ENCODE measurements at places on chromosomes 1 and 21. TPM values are rescaled to one million over a fixed set of nuclear protein-coding genes. Genes with fewer than 3 reads are reported as not detected.

GRCh38 chr1:233105225-233105624 lies 154.8 kb downstream of the NTPCR start:
- H3K36me3 ChIP-seq = peaks cover 29% of the 10 kb centered on the region
- no peak overlapping the region for H3K27ac ChIP-seq
- H3K27me3 ChIP-seq = no peaks in the 10 kb centered on the region
- no peak for DNase-seq

The USP24 gene
- total RNA-seq = 37.5 TPM

DNA sequence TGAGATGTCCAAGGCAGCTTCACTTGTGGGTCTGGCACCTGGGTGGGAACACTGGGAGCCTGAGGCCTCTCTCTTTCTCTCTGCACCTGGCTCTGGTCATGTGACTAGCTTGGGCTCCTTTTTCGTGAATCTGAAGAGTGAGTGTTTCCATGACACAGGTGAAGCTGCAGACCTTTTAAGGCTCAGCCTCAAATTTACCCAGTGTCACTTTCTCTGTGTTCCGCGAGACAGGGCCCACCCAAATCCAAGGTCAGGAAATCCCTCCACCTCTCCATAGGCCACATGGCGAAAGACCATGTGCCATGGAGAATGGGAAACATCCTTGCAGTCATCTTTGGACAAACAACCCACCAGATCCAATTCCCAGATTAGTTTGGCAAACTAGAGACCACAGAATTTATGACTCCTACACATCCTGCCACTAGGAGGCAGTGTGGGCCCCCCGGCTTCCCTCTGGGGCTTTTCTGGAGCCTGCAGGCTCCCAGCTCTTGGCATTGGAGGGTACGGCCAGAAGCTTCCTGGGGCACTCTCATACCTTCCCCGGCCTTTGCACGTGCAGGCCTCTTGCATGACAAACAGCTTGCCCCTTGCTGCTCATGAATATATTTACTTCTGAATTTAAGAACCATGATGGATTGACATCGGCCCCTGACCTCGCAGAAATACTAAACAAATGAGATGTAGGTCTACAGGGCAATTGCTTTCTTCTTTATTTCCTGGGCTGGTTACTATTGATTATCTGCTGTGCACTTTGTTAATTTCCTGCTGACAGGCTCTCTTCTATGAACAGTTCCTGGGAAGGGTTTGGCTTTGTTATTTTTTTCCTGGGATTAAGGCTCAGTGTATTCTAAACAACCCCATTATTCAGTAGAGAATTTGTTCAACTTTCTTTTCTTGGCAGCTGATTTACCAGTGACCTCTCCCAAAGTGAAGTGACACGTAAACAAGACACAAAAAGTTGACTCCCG lies 180.7 kb downstream of the KAZN start:
- H3K27ac ChIP-seq = no peak overlapping the region
- no peak overlapping the region for H3K4me3 ChIP-seq
- H3K4me1 ChIP-seq = peaks cover 8% of the 10 kb centered on the region

The TLR5 gene
- 1.0 TPM for total RNA-seq

The TMEM35B gene
- total RNA-seq = 34.5 TPM

The CHI3L2 gene
- total RNA-seq = 48.2 TPM

The SAMD13 gene
- 0.23 TPM for total RNA-seq

GRCh38 chr1:235018720-235019444 lies 109.8 kb downstream of the TOMM20 start:
- H3K27me3 ChIP-seq = no peaks in the 10 kb centered on the region
- peaks cover 62% of the 10 kb centered on the region for H3K4me1 ChIP-seq
- H3K27ac ChIP-seq = no peak overlapping the region
- H3K4me3 ChIP-seq = no peak overlapping the region

The LDLRAP1 gene
- 64.4 TPM for total RNA-seq

GRCh38 chr21:32770871-32771523 lies 558 bp downstream of the PAXBP1 start:
- peak overlapping the region; percentile 96 for H3K27ac ChIP-seq
- peaks cover 57% of the 10 kb centered on the region for H3K4me1 ChIP-seq
- peak overlapping the region; percentile 98 for H3K4me3 ChIP-seq
- DNase-seq = peak; percentile 69

DNA sequence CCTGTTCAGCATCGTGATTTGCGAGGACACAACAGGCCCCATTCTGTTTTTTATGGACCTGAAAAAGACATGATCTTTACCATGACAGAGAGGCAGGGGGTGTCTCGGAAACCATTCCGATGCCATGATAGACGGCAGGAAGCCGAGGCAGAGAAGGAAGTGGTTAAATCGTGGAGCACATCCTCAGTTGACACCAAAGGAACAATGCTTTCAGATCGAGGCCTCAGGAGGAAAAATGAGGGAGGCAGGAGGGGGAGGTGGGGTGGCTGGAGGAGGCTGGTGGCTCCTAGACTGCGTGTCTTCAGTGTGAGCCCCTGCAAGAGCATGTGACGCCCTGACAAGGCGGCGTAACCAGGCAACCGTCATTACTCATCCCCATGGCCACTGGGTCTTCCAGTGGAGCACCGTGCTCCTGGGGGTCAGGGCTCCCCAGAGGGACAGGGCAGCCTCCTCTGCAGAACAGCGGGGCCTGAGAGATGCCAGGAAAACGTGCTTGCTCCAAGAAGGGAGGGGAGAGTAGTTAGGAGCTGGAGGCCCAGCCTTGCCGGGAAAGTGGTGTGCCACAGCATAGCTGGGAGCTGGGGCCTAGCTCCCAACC lies 172.8 kb upstream of the TMEM51 start:
- H3K4me1 ChIP-seq = peaks cover 9% of the 10 kb centered on the region
- H3K36me3 ChIP-seq = no peaks in the 10 kb centered on the region
- no peaks in the 10 kb centered on the region for H3K27me3 ChIP-seq
- DNase-seq = no peak
- H3K4me3 ChIP-seq = no peak overlapping the region

GRCh38 chr1:149849947-149850360 lies 49.4 kb upstream of the BOLA1 start:
- H3K4me3 ChIP-seq = peak overlapping the region; percentile 89
- H3K27me3 ChIP-seq = no peaks in the 10 kb centered on the region
- peak; percentile 31 for DNase-seq

DNA sequence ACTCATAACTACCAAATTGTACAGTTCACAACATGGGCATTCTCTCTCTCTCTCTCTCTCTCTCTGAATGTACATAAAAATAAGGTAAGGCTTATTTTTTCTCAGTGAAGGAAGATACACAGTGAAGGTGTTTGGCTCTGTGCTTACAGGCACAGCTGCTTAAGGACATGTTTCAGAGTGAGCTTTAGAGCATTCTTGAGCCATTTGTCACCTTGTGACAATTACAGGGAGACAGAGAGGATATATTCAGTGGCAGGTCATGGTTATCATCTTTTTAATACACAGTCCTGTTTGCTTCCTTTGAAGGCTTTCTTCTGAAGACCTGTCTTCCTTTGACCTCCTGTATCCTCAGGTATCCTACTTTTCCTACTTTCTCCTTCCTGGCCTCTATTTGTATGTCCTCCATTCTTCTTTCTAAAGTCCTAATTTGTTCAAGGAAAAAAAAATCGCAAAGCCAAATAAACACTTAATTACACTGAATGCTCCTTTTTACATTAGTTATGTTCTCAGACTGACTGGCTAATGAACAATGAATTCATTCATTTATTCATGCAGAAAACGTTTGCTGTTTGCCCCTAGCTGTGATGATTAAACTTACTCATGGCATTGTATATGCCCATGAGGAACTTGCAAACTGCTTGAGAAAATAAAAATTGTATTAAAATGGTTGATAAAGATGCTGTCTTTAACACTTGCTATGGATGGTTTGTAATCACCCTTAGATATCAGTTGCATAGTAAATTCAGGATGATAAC lies 33.4 kb downstream of the HSD17B7 start:
- H3K4me3 ChIP-seq = no peak overlapping the region
- peaks cover 16% of the 10 kb centered on the region for H3K4me1 ChIP-seq
- H3K27me3 ChIP-seq = peaks cover 46% of the 10 kb centered on the region
- no peak for DNase-seq
- no peak overlapping the region for H3K27ac ChIP-seq

DNA sequence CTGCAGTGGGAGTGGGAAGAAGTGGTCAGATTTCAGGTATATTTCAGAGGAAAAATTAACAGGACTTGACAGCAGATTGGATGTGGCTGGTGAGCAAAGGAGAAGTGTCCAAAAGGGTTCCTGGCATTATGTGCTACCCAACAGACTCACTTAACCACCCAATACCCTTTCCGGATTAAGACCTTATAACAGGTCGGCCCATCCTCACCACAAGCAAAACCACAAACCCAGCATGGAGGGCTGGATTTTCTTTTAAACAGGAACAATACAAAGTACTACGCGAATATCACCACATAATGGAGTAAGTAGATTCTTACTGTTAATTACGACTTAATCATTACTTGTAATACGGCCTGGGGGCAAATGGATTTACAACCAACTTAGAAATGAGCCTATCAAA lies 59.2 kb downstream of the WDR64 start:
- no peak overlapping the region for H3K4me3 ChIP-seq
- no peaks in the 10 kb centered on the region for H3K36me3 ChIP-seq

The CHODL gene
- 0.22 TPM for total RNA-seq

The SLC30A2 gene
- total RNA-seq = not detected

DNA sequence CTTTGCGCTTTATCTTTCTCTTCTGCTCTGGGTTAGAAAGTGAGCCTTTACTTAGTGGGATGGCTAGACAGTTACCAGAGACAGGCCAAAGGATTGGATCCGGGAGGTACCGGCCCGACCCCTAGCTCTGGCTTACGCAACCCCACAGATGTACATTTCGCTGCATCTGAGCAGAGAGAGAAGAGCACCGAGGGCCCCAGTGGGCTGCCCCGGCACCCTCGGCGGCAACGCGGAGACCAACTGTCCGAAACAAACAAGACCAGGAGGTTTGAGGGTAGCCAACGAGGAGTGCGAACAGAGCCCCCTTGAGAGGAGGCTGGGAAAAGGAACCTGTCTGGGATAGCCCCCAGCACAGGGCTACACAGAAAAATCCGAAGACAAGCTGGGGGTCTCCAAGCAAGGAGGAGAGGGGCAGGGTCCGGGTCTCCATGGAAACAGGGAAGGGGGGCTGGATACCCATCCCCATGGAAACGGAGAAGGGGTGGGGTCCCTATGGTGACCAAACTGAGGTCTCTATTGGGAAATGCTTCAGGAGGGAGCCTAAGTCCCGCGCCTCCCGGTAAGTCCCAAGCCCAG lies 373 bp downstream of the MTF1 start:
- no peaks in the 10 kb centered on the region for H3K27me3 ChIP-seq
- H3K4me3 ChIP-seq = peak overlapping the region; percentile 93
- peaks cover 30% of the 10 kb centered on the region for H3K36me3 ChIP-seq
- no peak for DNase-seq

GRCh38 chr1:240000634-240001033 lies 91.0 kb upstream of the FMN2 start:
- H3K4me3 ChIP-seq = no peak overlapping the region
- no peak overlapping the region for H3K27ac ChIP-seq
- H3K4me1 ChIP-seq = peaks cover 2% of the 10 kb centered on the region
- peaks cover 29% of the 10 kb centered on the region for H3K27me3 ChIP-seq
- DNase-seq = no peak

DNA sequence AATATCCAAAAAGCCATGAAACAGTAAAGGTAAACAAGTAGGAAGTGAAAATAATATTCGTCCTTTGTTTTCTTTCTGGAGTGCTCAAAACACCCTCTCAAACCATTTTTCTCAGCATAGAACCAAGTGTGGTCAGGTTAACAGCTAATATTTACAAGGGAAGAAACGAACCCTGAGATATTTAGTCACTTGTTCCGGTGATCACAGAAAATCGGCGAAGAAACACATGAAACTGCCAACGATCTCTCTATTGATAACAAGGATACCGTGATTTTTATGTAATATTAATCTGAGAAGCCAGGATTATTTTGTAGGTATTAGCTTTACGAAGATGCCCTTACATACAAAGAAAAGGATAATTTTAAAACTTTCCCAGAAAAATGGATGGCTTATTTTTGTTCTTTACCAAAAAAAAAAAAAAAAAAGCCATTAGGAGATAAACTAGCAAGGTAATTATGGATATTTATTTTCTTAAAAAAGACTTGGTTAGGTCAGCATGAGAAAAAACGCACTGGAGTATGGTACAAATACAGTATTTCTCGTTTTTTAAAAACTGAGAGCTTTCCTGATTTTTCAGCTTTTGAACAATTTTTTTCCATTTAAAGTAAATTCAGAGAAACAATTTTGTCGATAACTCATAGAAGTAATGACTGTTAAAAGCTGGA lies 107.3 kb upstream of the HNRNPU start:
- H3K4me1 ChIP-seq = peaks cover 21% of the 10 kb centered on the region
- peaks cover 1% of the 10 kb centered on the region for H3K27me3 ChIP-seq
- peak; percentile 8 for DNase-seq

DNA sequence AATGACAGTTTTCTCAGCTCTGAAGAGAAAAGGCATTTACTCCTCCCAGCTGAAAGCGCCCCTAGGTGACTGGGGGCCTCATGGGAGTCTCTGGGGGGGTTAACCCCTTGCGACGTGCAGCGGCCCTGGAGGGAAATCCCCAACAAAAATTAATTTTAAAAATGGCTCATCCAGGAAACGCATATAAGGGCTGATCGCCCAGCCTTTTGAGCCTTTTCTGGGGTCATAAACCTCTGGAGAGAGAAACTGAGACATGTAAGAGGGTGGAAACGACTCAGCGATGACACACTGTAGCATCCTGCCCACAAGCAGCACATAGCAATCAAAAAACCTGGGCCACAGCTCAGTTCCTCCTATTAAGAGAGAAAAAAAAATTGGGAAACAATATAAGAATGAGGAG lies 20.4 kb upstream of the HPDL start:
- no peak overlapping the region for H3K4me3 ChIP-seq
- no peaks in the 10 kb centered on the region for H3K27me3 ChIP-seq
- peaks cover 37% of the 10 kb centered on the region for H3K4me1 ChIP-seq
- H3K36me3 ChIP-seq = no peaks in the 10 kb centered on the region

GRCh38 chr1:160006312-160006940 lies 25.4 kb downstream of the PIGM start:
- H3K4me3 ChIP-seq = no peak overlapping the region
- H3K4me1 ChIP-seq = no peaks in the 10 kb centered on the region
- H3K27ac ChIP-seq = no peak overlapping the region
- H3K27me3 ChIP-seq = peaks cover 20% of the 10 kb centered on the region
- H3K36me3 ChIP-seq = no peaks in the 10 kb centered on the region

The MIER1 gene
- 56.9 TPM for total RNA-seq

GRCh38 chr1:211751438-211751837 lies 76.0 kb upstream of the NEK2 start:
- no peaks in the 10 kb centered on the region for H3K4me1 ChIP-seq
- no peaks in the 10 kb centered on the region for H3K27me3 ChIP-seq
- peaks cover 32% of the 10 kb centered on the region for H3K36me3 ChIP-seq

The PTPN22 gene
- 74.6 TPM for total RNA-seq

All from activated CD4-positive, alpha-beta T cell treated with anti-CD3 and anti-CD28 coated beads, Interleukin-2, amount 10 ng/mL, durations not matched to agents 7 days and 5 days (primary cell).